Adrenal gland (tissue), 19 donors: ENCODE measurements at places on chromosomes 6 and 20. TPM values are rescaled to one million over a fixed set of nuclear protein-coding genes. Genes with fewer than 3 reads are reported as not detected.

DNA sequence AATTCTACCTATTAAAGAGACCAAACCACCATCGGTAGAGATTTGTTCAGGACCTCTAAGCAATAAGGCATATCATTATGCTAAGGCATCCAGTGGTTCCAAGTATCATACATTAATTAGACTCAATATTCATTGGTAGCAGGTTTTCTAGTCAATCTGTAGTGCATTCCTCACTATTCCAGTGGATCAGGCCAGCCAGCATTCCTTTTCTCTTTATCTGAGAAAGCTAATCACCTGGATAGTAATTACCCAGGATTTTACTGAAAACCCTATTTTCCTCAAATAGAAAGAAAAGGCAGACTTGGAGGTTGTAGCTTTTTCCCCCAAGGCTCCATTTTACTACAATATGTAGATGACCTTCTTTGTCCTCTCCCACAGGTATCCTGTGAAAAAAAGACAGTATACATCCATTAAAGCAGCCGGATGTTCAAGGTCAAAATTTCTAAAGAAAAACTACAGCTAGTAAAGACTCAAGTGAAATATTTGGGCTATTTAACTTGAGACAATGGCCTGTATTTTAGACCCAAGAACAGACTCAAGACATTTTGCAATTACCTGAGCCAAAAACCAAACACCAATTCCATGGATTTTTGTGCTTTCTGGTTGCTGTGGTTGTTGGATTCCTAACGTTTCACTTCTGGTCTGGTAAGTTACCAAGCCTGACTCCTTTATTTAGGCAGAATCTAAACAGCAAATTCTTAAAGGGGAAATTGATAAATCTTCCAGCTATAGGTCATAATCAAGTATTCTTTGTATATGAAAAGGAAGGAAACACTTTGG is 149.1 kb upstream of the MOCS1 start:
- H3K27me3 ChIP-seq = no peaks in the 10 kb centered on the region
- H3K4me1 ChIP-seq = no peaks in the 10 kb centered on the region
- H3K36me3 ChIP-seq = no peaks in the 10 kb centered on the region
- H3K4me3 ChIP-seq = no peak overlapping the region
- DNase-seq = no peak

DNA sequence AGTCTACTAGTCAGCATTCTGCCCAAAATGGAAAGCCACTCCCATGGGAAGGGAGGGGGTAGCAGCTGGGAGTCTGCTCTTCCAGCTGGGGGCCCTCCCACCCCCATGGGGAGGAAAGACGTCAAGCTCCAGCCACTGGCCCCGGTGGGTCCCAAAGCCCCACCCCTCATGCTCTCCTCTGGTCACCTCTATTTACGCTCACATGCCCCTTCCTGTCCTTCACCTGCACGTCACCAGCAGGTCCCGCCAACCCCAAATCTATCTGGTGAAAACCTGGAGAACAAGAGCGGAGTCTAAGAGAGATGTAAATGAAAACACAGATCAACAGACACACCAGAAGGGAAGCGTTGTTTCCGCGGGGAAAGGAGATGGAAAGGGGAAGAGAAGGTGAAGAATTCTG is 30.0 kb upstream of the ZBP1 start:
- no peak overlapping the region for H3K27ac ChIP-seq
- H3K36me3 ChIP-seq = peaks cover 12% of the 10 kb centered on the region
- H3K4me3 ChIP-seq = no peak overlapping the region
- H3K4me1 ChIP-seq = no peaks in the 10 kb centered on the region

GRCh38 chr6:42010185-42010891 is 40.0 kb upstream of the TAF8 start:
- peak overlapping the region; percentile 49 for H3K27ac ChIP-seq
- peaks cover 32% of the 10 kb centered on the region for H3K4me1 ChIP-seq
- H3K27me3 ChIP-seq = no peaks in the 10 kb centered on the region
- no peak for DNase-seq
- H3K4me3 ChIP-seq = no peak overlapping the region

DNA sequence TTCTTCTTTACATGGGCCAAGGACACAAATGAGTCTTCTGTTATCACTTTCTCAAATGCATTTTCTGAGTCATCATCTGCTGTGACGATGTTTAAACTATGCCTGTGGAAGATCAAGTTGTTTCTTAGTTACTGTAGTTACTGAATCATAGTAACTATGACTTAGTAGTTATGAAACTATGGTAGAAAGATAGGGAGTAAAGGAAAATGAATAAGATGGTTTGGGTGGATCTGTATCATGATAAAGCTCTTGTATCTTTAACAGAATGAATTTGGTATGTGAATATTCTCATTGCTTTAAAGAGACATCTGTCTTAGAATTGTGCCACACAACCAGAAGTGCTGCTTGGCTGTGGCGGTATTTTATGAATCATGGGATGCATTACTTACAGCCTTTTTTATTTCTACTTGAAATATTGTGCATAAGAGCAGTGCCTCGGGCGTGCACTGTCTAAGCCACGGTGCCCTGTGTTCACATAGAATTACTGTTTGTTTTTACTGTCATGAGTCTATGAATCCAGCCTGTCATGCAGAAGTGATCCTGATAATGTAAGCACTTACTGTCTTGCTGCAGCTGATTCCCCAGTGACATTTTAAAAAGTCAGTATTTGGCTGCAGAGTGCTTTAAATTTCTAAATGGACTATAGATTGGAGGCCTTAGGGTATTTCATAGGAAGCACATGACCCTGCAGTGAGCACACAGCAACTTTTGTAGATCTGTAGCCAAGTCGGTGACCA is 215.2 kb downstream of the TMEM242 start:
- H3K4me3 ChIP-seq = no peak overlapping the region
- peaks cover 31% of the 10 kb centered on the region for H3K4me1 ChIP-seq
- H3K27me3 ChIP-seq = no peaks in the 10 kb centered on the region
- DNase-seq = peak; percentile 41

GRCh38 chr20:51749674-51750036 is 18.5 kb downstream of the ATP9A start:
- peak; percentile 30 for DNase-seq
- H3K27ac ChIP-seq = no peak overlapping the region
- no peaks in the 10 kb centered on the region for H3K36me3 ChIP-seq
- H3K4me3 ChIP-seq = no peak overlapping the region
- no peaks in the 10 kb centered on the region for H3K27me3 ChIP-seq

- no peaks in the 10 kb centered on the region for H3K36me3 ChIP-seq
- H3K27me3 ChIP-seq = no peaks in the 10 kb centered on the region
- DNase-seq = no peak
- no peak overlapping the region for H3K4me3 ChIP-seq
Observed at GRCh38 chr6:473356-473755, 81.8 kb downstream of the IRF4 start.

DNA sequence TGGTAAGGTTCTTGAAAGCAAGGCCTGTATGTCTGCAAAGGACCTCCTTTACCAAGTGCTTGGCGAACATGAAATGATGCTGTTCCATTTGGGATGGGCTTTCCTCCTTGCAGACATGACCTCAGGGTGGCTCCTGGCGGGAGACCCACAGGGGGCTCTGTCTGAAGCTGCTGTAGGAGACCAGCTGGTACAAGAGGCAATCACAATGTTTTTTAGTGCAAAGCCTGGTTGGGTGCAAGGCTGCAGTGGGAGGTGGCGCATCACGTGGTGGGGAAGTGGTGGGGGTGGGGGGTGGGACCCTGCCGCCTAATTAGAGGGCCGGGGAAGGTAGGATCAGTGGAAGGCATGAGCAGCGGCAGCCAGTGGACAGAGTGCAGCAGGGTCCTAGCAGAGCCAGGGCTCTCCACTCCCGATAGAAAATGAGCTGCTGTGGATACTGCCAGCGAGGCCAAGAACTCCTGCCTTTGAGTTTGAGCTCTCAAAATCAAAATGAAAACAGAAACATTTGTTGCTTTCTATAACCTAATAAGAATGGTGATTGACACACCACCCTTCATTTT is 9.1 kb upstream of the ARMC2 start:
- no peaks in the 10 kb centered on the region for H3K36me3 ChIP-seq
- DNase-seq = no peak
- H3K4me1 ChIP-seq = no peaks in the 10 kb centered on the region
- no peaks in the 10 kb centered on the region for H3K27me3 ChIP-seq

DNA sequence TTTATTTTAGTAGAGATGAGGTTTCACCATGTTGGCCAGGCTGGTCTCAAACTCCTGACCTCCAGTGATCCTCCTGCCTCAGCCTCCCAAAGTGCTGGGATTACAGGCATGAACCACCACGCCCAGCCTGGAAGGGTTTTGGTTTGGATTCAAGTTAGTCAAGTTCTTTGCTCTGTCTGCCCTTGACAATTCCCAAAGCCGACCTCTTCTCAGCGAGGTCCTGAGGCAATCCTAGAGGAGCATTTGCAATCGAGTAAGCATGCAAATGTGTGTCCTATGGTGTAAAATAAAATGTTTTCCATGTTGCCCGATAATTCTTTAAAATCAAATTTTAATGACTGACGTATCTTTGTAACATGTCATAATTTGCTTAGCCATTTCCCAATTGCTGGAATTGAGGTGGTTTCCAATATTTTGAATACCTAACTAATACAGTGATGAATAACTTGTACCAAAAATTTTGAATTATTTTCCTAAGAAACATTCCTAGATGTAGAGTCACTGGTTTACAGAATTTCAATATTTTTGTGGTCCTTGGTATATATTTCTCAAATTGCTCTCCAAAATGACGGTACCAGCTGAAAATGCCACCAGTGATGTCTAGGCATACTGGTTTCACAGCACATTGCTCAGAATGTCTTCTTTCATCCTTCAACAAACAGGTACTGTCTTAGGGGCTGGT is 38.7 kb downstream of the GTF2H5 start:
- DNase-seq = no peak
- no peaks in the 10 kb centered on the region for H3K27me3 ChIP-seq

- no peak for DNase-seq
- no peaks in the 10 kb centered on the region for H3K36me3 ChIP-seq
- H3K4me3 ChIP-seq = no peak overlapping the region
- H3K4me1 ChIP-seq = no peaks in the 10 kb centered on the region
Observed at GRCh38 chr6:135305684-135306083, 124.6 kb downstream of the MYB start.

GRCh38 chr20:24694727-24695528 is 225.5 kb downstream of the SYNDIG1 start:
- no peaks in the 10 kb centered on the region for H3K36me3 ChIP-seq
- H3K27ac ChIP-seq = no peak overlapping the region
- H3K4me3 ChIP-seq = no peak overlapping the region
- peak; percentile 50 for DNase-seq
- H3K27me3 ChIP-seq = no peaks in the 10 kb centered on the region
- peaks cover 5% of the 10 kb centered on the region for H3K4me1 ChIP-seq

- no peak overlapping the region for H3K27ac ChIP-seq
- H3K4me1 ChIP-seq = no peaks in the 10 kb centered on the region
- DNase-seq = no peak
- peaks cover 6% of the 10 kb centered on the region for H3K27me3 ChIP-seq
- H3K4me3 ChIP-seq = no peak overlapping the region
Observed at GRCh38 chr6:56914798-56915658, 39.9 kb upstream of the BEND6 start.

DNA sequence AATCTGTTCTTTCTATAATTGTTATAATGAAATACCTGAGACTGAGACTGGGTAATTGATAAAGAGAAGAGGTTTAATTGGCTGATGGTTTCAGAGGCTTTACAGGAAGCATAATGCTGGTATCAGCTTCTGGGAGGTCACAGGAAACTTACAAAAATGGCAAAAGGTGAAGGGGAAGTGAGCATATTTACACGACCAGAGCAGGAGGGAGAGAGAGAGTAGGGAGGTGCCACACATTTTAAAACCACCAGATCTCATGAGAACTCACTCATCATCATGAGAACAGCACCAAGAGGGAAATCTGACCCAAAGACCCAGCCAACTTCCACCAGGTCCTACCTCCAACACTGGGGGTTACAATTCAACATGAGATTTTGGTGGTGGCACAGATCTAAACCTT is 2.6 kb upstream of the SIRPB1 start:
- DNase-seq = no peak
- no peak overlapping the region for H3K4me3 ChIP-seq
- no peaks in the 10 kb centered on the region for H3K27me3 ChIP-seq

- H3K27me3 ChIP-seq = no peaks in the 10 kb centered on the region
- DNase-seq = no peak
- no peak overlapping the region for H3K27ac ChIP-seq
- no peaks in the 10 kb centered on the region for H3K36me3 ChIP-seq
- H3K4me1 ChIP-seq = no peaks in the 10 kb centered on the region
Observed at GRCh38 chr6:154341336-154341735, 15.3 kb downstream of the IPCEF1 start.

Gene HS3ST5
- not detected for total RNA-seq

Gene SAPCD1
- 0.96 TPM for total RNA-seq
